ENCODE measurements at places on chromosomes 12 and 14. TPM values are rescaled to one million over a fixed set of nuclear protein-coding genes. Genes with fewer than 3 reads are reported as not detected.

LRRC10 gene
- polyA plus RNA-seq = 0.09 TPM

GPR162 gene
- polyA plus RNA-seq = 33.9 TPM

SRRM4 gene
- polyA plus RNA-seq = 0.04 TPM

RIMKLB gene
- polyA plus RNA-seq = 93.8 TPM

BBOF1 gene
- polyA plus RNA-seq = 14.4 TPM
